ENCODE measurements at places on chromosomes 6 and 20.
A peak's percentile ranks its signal among the peaks of the same experiment; 100 is the strongest.

GRCh38 chr6:111824608-111825337 lies 48.5 kb downstream of the FYN start:
- DNase-seq, result no peak

GRCh38 chr6:162157167-162157870 lies 570.2 kb downstream of the PRKN start:
- peak; percentile 10 for DNase-seq

GRCh38 chr6:127832381-127832780 lies 68.5 kb downstream of the THEMIS start:
- no peak for DNase-seq

- DNase-seq, result peak; percentile 73
These were observed 36.1 kb upstream of the THBS2 start for GRCh38 chr6:169289619-169290339.

- no peak for DNase-seq
These were observed 78.6 kb downstream of the INSM1 start for GRCh38 chr20:20446425-20447015.

DNA sequence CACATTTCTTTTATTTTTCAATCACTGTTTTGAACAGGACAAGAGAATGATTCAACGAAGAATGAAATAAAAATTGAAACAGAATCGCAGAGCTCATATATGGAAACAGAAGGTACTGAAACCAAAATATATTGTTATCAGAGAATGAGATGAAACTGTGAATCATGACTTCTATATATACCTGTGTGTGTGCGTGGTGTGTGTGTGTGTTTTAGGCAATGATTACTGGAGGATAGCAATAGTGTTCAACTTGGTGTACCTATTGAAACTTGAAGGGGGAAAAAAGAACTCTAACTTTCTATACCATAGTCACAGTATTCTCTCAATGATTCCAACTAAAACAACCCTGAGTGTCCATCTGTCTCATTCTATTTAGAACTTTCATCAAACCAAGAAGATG lies 586.6 kb downstream of the KIF16B start:
- no peak for DNase-seq

DNA sequence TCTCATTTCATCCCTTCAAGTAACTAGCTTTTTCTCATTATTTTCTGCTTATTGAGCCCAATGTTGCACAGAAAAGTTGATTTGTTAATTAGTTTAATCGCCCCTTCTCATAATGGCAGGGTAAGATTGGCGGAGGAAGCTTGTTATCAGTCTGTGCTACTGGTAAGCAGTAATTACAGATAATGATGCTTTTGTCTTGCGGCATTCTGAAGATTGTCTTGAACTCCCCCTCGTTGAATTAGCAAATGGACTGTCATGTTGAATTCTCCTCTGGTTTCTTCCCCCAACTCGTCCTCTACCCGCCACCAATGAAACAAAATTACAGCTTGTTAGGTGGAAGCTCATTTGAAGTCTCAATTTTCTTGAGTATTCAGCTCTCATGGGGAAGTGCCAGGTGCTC lies 39.4 kb downstream of the PRDM13 start:
- DNase-seq, result no peak

GRCh38 chr6:111713811-111714210 lies 108.1 kb upstream of the TRAF3IP2 start:
- no peak for DNase-seq

- DNase-seq, result peak; percentile 85
These were observed 29.4 kb upstream of the CLIC5 start for GRCh38 chr6:46044881-46045617.

DNA sequence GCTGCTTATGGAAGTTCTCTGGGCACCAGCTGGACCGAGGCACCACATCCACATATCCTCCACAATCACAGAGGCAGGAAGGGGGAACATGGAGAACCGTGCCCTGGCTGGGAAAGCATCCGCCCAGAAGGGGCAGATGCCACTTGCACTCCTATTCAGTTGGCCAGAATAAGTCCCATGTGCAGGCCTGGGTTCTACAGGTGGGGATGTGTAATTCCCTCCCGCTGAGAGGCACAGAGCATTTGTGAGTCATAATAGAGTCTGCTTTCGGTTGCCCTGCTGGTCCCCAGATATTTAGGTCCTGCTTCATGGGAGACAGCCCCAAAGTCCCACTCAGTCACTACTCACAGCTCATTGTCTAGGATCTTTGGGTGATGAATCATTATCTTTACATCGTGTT lies 104.0 kb downstream of the PHACTR3 start:
- DNase-seq, result peak; percentile 11

DNA sequence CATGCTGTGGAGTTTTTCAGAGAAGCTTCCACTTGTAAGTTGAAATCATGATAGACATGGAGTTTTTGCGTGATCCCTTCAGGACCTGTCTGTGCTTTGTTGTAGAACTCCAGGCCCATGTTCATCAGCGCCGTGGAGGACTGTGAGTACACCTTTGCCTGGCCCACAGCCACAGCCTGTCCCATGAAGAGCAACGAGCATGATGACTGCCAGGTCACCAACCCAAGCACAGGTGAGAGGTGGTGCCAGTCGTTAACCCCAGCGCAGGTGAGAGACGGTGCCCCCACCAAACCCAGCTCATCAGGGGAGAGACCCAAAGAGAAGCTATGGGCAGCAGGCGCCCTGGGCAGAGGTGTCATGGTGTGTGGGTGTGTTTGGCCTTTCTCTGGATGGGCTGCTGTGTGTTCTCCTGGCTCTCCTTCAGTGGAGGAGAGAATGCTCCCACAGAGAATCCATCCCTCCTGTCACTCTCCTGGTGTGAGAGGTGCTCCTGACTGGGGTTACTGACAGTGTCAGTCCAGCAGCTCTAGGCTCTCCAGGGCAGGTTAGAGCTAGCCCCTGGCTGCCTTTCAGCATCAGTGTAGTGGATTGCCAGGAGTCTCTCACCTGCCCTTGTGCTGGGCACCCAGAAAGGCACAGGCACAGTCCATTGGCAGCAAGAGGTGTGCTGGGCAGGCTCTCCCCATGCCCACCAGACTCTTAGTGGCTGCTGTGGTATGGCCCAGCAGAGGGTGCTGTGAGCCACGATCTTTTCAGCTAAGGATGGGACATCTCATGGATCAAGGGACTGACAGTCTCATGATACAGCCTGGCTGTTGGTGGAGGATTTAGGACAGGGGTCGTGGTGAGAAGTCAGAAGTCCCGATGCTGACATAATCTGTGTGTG lies 49.6 kb upstream of the SLC22A1 start:
- no peak for DNase-seq

- peak; percentile 43 for DNase-seq
These were observed 417.5 kb downstream of the EYS start for GRCh38 chr6:65289491-65289890.

DNA sequence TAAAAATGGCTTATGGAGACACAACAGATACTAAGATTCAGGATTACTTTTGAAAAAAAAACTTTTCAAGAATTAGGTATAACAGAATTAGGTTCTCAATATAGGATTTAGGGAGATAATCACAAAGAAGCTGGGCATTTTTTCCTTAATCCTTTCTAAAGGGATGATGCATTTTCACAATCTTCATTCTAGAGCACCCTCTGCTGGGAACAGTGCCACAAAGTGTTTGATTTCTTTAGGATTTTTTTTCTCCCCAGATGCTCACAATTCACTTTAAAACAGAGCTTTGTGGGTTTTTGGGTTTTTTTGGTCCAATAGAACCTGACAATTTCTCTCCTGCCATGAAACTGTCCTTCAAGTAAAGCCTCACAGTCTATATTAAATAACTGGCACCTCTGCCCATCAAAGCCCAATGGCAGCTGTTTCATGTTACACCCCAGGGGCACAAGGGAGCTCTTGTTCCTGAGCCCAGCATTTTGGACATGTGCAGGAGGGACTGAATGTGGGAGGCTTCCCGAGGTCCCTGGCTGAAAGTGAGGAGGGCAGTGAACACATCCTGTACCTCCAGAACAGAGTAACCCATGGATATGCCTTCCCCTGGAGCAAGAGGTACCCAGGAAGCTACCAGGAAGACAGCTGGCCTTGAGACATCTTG lies 39.7 kb downstream of the PREP start:
- DNase-seq, result peak; percentile 47

GRCh38 chr20:5843054-5843592 lies 92.9 kb downstream of the SHLD1 start:
- no peak for DNase-seq

GRCh38 chr20:35643045-35643444 lies 21.7 kb downstream of the CPNE1 start:
- DNase-seq, result no peak

- no peak for DNase-seq
These were observed 102.5 kb upstream of the IYD start for GRCh38 chr6:150266309-150266708.

DNA sequence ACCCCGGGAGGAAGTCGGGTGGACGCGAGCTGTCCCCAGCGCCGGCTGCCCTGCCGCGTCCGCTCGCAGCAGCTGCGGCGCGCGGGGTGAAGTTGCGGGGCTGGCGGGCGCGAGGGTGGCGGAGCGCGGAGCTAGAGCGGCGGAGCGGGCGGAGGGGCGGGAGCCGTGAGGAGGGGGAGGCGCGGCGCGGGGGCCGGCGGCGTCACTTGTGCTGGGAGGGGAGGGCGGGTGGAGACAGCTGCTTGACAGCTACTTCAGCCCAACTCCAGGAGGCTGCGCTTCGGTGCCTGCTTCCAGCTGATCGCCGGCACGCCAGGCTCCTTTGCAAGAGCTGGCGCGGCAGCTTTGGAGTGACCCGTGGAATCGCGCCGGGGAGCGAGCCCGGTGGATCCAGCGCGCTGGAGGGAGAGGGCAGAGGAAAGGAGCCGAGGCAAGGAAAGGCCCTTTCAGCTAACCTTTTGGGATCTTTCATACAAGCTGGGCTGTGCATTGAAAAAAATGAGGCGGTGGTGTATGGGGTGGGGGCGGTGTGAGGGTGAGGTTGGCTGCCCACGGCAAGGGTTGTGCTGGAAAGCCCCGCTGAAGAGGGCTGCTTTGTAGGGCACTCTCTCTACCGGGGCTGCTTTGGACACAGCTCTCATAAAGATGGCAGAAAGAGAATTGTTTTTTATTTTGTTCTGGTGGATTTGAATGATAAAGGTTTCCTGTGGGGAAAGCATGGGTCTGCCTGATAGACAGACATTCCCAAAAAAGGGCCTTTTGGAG lies 24.6 kb downstream of the RIPOR2 start:
- DNase-seq, result peak; percentile 48

- DNase-seq, result no peak
These were observed 769 bp upstream of the PDYN start for GRCh38 chr20:1994627-1995026.

Data from fibroblast of skin of right biceps (primary cell).